Cerebellar nuclear complex (tissue), 1 donor: ENCODE measurements at places on chromosomes 4 and X.

GRCh38 chr4:74537459-74537858, 92.5 kb downstream of the AREG start:
- DNase-seq, result no peak

- no peak for DNase-seq
These were observed 84.0 kb downstream of the NHSL2 start for GRCh38 chrX:71994601-71995000.

- peak; percentile 19 for DNase-seq
These were observed 944 bp downstream of the SNX25 start for GRCh38 chr4:185210102-185210981.

DNA sequence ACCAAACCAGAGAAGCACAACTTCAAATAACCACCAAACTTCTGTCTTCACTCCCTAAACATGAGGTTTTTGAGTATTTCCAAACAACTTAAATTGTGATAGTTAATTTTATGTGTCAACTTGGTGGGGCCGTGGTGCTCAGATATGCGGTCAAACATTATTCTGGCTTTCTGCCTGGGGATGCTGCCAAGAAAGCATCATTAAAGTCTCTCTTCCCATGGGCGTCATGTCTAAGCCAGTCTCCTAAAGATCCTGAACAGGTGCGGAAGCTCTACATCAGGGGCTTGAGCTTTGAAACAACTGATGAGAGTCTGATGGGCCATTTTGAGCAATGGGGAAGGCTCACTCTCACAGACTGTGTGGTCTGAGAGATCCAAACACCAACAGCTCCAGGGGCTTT, 24.1 kb upstream of the SOD3 start:
- no peak for DNase-seq

- no peak for DNase-seq
These were observed 933.9 kb upstream of the EPHA5 start for GRCh38 chr4:66604192-66604591.

GRCh38 chrX:120140293-120140981, 18.0 kb upstream of the RHOXF2 start:
- no peak for DNase-seq

- DNase-seq, result no peak
These were observed 207.0 kb upstream of the FAM9B start for GRCh38 chrX:9240956-9241355.

DNA sequence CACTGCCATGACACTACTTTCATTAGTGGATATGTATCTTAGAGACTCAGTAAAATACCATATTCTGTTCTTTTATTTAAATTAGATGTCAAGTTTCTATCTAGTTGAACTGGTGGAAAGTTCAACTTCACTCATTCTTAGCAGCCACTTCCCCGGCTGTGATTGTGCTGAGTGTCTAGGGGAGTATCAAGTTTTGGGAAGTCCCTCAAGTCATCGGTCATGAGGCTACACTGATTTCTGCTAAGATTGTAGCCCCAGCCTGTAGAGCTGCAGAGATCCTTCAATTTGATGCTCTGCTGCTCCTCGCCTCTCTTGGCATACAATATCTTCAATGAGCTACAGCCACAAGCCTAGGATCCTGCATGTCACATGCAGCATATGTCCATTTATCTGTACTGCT, 53.9 kb downstream of the DMP1 start:
- no peak for DNase-seq

DNA sequence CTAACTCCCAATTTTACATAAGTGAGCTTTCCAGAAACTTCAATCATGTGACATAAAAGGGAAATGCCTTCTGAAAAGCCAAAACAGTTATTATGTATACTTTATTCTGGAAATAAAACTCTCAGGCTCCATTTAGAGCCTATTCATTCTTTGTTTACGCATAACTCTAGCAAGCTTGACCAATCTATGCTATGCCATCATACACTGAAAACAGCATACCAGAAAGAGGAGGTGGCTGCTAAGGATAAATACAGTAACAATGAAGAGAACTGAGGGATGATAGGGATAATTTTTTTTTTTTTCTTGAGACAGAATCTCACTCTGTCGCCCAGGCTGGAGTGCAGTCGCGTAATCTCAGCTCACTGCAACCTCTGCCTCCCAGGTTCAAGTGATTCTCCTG, 24.4 kb downstream of the CDKL2 start:
- no peak for DNase-seq

DNA sequence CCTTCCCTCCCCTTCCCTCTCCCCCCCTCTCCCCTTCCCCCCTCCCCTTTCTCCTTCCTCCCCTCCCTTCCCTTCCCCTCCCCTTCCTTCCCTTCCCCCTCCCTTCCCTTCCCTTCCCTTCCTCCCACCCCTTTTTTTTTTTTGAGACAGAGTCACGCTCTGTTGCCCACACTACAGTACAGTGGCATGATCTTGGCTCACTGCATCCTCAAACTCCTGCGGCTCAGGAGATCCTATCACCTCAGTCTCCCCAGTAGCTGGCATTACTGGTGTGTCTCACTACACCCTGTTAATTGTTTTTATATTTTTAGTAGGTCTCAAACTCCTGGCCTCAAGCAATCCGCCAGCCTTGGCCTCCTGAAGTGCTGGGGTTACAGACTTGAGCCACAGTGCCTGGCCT, 66.6 kb downstream of the TBC1D9 start:
- DNase-seq, result no peak

- DNase-seq, result peak; percentile 52
These were observed 71.0 kb downstream of the AFF1 start for GRCh38 chr4:87005690-87006425.

DNA sequence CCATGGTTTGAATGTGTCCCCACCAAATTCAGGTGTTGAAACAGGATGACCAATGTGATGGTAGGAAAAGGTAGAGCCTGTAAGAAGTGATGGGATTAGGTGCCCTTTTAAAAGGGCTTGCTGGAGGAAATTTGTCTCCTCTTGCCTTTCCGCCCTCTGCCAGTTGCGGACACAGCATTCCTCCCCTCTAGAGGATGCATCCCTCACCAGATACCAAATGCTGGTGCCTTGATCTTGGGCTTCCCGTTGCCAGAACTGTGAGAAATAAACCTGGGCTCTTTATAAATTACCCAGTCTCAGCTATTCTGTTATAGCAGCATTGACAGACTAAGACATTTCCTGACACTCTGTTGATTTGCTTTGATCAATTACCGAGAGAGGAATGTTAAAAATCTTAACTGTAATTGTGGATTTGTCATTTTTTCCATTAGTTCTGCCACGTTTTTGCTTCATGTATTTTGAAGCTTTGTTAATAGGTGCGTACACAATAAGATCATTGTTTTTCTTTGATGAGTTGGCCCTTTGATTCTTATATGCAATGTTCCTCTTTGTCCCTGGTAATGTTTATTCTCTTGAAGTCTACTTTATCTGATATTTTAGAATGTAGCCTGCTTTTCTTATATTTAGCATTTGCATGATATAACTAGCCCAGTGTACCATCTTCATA, 13.3 kb downstream of the NFKB1 start:
- DNase-seq, result no peak

DNA sequence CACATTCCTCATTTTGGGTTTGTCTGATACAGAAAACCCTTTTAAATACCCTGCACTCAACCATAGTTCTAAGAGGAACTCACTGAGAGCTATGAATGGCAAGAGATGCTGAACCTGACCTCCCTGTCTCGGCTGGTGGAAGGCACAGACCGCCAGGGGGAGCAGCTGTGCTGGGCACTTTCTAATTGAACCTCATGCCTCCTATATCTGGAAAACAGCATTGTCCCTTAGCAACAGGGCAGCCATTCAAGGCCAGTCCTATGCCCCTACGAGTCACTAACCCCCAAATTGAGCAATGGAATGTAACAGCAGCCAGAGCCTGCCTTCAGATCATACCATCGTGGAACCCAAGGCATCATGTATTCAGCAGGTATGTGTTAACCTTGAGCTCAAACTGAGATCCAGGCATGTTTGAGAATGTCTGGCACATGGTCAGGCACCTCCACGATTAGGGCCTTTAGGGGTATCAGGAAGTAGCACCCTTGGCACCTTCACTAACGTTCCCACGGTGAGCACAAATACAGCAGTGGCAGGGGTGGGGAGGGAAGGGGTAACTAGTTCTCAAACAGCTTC, 5.1 kb downstream of the USP27X start:
- no peak for DNase-seq

GRCh38 chr4:166092797-166093290, 219.8 kb downstream of the TLL1 start:
- DNase-seq, result no peak

GRCh38 chr4:83009529-83009928, 1.1 kb downstream of the LIN54 start:
- no peak for DNase-seq

DNA sequence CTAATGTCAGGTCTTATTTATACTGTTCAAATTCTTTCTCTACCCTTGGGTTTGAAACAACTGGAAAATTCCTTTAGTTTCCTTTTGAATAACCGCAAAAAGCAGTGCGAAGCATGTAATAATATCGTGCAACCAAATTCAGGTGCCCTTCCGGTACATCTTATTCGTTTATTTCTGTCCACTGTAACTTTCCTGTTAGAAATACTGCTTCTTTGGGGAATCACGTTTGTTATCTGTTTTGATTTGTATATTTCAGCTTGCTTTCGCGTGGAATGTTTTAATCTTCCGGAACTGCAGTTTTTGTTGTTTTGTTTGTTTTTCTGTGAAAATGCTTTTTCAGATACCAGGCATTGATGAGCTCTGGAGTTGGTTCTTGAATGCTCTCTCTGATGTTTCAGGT, 85.7 kb upstream of the HPRT1 start:
- DNase-seq, result no peak

GRCh38 chrX:15858051-15858450, 3.4 kb upstream of the AP1S2 start:
- DNase-seq, result no peak

DNA sequence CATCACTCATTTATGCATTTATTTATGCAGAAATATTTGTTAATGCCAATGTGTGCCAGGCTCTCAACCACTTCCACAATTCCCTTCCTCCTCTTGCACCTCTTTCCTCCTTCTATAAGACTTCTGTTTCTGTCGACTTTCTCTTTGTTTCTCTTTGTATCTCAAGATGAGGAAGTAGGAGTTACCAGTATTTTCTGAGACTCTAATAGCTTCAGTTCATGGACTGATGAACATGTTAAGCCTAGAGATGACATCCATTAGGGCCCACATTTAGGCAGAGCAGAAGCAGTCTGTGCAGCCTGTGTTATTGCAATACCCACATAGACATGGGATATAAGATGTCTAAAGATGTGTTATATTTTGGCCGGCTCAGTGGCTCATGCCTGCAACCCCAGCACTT, 241.8 kb upstream of the SMIM31 start:
- no peak for DNase-seq
